Glutamatergic neuron (in vitro differentiated cells): ENCODE measurements at places on chromosomes 4 and X. TPM values are rescaled to one million over a fixed set of nuclear protein-coding genes. Genes with fewer than 3 reads are reported as not detected.

Gene ZNF141
- total RNA-seq = 22.0 TPM

Gene COX7B2
- total RNA-seq = not detected

Gene UGT2A1
- not detected for total RNA-seq

Gene IQCM
- not detected for total RNA-seq

GRCh38 chr4:101753721-101754120, 36.8 kb upstream of the BANK1 start:
- H3K36me3 ChIP-seq = no peaks in the 10 kb centered on the region
- peaks cover 1% of the 10 kb centered on the region for H3K27me3 ChIP-seq
- no peak for DNase-seq
- H3K27ac ChIP-seq = no peak overlapping the region
- no peak overlapping the region for H3K4me3 ChIP-seq

DNA sequence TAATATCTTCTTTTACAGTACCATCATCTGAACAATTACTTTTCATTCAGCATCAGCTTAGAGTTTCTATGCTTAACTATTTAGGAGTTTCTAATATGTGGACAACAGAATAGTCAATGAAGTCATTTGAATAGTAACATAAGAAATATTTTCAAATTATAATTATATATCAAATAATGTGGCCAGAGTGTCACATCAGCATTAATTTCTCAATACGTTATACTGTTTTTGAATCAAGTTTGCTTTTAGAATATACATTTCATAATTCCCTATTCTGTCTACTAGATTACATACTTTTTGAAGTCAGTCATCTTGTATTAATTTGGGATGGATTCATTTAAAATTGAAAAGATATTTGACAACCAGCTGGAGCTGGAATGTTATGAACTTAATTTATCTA, 677.4 kb upstream of the PABPC4L start:
- no peak overlapping the region for H3K4me3 ChIP-seq
- no peak overlapping the region for H3K27ac ChIP-seq
- no peaks in the 10 kb centered on the region for H3K27me3 ChIP-seq

DNA sequence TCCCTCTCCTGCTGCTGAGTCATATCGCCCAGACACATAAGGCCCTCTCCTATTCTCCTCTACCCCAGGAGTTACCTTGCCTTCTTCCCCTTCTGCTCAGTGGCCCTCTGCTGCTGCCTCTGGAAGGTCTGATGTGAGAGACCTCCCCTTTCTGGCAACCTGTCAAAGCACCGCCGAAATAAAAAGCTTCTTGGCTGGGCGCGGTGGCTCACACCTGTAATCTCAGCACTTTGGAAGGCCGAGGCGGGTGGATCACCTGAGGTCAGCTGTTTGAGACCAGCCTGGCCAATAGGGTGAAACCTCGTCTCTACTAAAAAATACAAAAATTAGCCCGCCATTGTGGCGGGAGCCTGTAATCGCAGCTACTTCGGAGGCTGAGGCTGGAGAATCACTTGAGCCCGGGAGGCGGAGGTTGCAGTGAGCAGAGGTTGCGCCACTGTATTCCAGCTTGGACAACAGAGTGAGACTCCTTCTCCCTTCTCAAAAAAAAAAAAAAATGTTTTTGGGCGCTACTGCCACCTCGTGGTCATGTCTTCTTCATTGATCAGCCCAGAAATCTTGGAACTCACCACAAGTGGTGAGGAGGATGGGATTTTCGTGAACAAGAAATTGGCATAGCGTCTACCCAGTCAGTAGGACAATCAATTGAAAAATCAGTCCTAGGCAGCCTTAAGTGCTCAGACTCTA, 8.6 kb upstream of the ZXDA start:
- H3K27ac ChIP-seq = no peak overlapping the region
- no peak for DNase-seq
- H3K4me1 ChIP-seq = no peaks in the 10 kb centered on the region
- no peaks in the 10 kb centered on the region for H3K27me3 ChIP-seq

DNA sequence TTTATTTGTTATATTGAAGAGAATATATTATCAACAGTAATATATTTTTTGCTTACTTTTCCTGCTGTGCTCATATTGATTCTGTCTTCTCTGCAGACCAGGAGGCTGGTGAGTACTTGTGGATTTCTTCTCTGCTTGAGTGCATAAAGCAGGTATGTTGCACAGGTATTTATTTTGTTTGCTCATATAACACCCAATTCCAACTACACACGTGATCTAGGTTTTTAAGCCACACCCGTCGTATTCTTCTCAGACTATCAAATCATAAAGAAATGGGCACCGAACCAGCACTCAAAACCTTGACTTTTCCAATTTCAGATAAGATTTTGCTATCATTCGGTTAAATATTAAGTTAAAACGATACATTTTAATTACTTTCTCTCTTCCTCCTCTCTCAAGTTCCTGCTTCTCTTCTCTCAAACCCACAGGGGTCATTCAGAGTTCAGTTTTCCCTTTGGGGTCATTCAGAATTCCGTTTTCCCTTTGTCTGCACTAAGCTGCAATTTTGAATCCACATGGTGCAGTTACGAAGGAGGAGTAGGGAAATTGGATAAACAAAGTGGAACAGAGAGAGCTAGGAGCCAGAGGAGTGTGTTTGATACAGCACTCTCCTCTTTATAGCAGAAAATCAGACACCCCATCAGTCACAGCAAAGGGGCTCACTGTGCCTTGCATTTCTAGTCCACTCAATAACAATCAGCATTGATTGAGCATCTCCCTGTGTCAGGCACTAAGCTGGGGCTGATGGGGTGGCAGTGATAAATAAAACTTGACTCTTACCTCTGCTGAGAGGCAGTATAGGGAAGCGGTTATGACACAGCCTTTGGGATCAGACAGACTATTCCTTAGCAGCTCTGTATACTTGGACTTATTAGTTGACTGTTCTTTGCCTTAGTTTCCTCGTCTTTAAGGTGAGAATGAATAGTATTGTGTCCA, at the start of gene ADH1C:
ADH1C (minus strand) TSS at position 145 of the 936 bp plus-strand sequence; CDS start at position 74, 71 bp downstream.
- H3K36me3 ChIP-seq = no peaks in the 10 kb centered on the region
- no peaks in the 10 kb centered on the region for H3K27me3 ChIP-seq
- no peaks in the 10 kb centered on the region for H3K4me1 ChIP-seq
- H3K27ac ChIP-seq = no peak within 1 kb of the TSS

DNA sequence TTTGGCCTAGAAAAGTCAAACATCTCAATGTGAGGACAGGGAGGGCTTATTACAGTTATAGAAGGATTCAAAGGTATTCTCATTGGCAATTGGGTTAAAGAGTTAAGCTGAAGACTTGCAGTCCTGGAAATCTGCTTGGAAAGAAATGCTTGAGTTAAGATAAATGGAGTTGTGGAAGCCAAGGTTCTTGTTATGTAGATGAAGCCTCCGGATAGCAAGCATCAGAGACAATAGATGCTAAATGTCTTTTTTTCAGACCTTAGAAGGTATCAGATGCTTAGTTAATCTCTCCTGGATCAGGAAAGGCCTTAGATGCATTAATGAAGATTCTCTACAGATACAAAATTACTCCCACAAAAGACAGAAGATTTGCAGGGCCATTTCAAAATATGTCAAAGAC, 299.3 kb downstream of the CFAP47 start:
- no peaks in the 10 kb centered on the region for H3K4me1 ChIP-seq
- H3K27ac ChIP-seq = no peak overlapping the region
- no peak for DNase-seq
- no peak overlapping the region for H3K4me3 ChIP-seq
- no peaks in the 10 kb centered on the region for H3K36me3 ChIP-seq

GRCh38 chrX:67351411-67351810, 192.4 kb upstream of the AR start:
- H3K36me3 ChIP-seq = no peaks in the 10 kb centered on the region
- no peaks in the 10 kb centered on the region for H3K27me3 ChIP-seq
- no peak overlapping the region for H3K4me3 ChIP-seq
- H3K4me1 ChIP-seq = no peaks in the 10 kb centered on the region
- no peak overlapping the region for H3K27ac ChIP-seq
